Cardiac muscle cell (in vitro differentiated cells and primary cell): ENCODE measurements at places on chromosomes 3 and 15. TPM values are rescaled to one million over a fixed set of nuclear protein-coding genes. Genes with fewer than 3 reads are reported as not detected.

- DNase-seq, result no peak
Measured at GRCh38 chr3:148723631-148724030, 25.9 kb downstream of the AGTR1 start.

GRCh38 chr3:106946866-106947265, 430.4 kb upstream of the CCDC54 start:
- no peak for DNase-seq

- DNase-seq, result peak; percentile 60
Measured at GRCh38 chr15:40282147-40282868, 556 bp downstream of the ANKRD63 start.

- DNase-seq, result peak; percentile 68
Measured at GRCh38 chr3:9183811-9184460, 65.5 kb downstream of the SRGAP3 start.

DNA sequence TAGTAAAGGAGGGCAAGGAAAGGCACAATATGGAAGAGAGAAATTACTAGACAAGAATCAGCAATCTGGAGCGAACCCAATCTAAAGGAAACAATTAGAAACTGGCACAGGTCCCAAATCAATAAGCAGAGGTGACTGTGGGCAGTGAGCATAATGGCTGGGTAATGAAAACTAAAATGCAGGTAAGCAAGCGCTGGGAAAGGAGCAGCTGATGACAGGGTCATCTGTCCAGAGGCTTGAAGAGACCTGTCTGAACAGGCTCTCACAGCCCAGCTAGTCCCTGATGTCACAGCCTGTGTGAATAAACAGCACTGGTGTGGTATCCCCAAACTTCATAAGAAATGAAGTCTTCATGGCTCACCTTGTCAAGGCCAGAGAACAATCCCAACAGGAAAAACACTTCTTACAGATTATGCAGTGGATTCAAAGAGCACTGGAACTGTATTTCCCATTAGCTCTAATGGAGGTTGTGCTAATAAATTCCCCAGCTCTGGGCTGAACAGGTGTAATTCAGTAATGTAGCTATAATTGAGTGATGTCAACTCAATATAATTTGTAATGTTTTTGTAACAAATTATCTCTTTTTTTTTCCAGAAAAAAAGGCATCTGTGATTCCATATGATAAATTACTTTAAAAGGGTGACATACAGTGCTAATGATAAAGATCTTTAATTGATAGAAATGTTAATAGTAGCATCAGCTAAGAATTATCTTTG, 197.3 kb downstream of the FHIT start:
- no peak for DNase-seq

- DNase-seq, result no peak
Measured at GRCh38 chr3:117837391-117837790, 1127.8 kb downstream of the TUSC7 start.

- no peak for DNase-seq
Measured at GRCh38 chr3:122091602-122092295, 36.6 kb downstream of the CD86 start.

DNA sequence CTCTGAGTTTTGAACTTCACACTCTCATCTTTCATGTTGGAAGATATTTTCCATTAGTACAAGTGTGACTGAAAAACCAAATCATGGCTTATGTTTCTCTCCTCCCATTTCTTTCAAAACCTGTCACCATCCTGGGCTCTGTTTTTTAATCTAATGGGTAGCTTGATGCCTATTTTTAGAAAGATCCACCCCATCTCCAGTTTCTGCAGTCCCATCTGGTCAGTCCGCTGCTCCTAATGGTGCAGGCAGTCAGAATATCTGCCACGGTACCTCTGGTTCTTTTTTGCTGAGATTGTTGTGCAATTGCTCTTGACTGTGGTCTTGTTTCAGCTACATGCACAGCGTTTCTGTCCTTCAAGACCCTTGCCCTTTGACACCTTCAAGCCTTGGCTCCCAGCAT, 240.9 kb upstream of the CADM2 start:
- no peak for DNase-seq

GRCh38 chr3:113719758-113720157, 23.3 kb upstream of the USF3 start:
- no peak for DNase-seq

DNA sequence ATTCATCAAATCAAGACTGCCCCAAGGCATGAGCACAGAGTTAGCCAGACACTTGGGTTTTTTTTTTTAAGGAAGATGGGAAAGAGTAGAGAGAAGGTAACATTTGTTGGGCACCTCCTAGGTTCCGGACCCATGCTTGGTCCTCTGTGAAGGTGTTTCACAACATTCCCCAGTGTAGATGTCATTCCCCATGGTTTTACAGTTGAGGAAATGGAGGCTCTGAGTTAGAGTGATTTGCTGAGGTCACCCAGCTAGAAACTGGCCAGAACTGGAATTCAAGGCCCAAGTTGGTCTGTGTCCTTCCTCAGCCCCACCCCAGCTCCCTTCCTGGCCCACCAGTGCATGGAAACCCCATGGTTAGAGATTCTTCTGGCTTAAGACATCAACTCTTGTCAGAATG, 19.9 kb downstream of the WNT7A start:
- DNase-seq, result no peak

DNA sequence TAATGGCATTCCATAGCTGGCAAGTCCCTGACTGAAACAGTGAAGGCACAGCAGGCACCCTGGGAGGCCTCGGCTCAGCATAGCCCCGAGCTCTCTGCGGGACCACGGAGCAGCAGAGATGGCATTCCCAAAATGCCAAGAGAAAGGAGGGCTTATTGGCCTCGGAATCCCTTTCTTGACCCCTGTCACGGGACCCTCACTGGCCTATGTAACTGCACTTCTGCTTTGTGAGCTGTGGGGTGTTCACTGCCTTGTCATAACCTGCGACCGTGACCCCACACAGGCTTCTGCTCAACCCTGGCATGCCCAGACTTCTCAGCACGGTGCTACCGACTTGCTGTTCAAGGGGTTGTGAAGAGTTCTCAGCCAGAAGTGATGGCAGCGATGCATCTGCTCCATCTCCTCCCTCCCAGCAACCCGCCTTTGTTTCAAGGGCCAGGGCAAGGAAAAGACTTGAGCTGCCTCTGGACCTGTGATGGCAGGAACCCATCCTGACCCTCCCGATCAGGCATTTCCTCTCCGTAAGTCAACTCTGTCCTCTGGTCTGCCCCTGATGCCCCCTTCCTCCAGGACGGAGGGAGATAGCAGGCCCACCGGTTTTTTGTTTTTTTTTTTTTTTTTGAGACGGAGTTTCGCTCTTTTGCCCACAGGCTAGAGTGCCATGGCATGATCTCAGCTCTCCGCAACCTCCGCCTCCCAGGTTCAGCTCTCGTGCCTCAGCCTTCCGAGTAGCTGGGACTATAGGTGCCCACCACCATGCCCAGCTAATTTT, 30.5 kb downstream of the EHD4 start:
- DNase-seq, result no peak

GRCh38 chr3:152126260-152126659, 142.5 kb upstream of the MBNL1 start:
- no peak for DNase-seq

GRCh38 chr3:38454178-38454883, 641 bp downstream of the ACVR2B start:
- peak; percentile 37 for DNase-seq

DNA sequence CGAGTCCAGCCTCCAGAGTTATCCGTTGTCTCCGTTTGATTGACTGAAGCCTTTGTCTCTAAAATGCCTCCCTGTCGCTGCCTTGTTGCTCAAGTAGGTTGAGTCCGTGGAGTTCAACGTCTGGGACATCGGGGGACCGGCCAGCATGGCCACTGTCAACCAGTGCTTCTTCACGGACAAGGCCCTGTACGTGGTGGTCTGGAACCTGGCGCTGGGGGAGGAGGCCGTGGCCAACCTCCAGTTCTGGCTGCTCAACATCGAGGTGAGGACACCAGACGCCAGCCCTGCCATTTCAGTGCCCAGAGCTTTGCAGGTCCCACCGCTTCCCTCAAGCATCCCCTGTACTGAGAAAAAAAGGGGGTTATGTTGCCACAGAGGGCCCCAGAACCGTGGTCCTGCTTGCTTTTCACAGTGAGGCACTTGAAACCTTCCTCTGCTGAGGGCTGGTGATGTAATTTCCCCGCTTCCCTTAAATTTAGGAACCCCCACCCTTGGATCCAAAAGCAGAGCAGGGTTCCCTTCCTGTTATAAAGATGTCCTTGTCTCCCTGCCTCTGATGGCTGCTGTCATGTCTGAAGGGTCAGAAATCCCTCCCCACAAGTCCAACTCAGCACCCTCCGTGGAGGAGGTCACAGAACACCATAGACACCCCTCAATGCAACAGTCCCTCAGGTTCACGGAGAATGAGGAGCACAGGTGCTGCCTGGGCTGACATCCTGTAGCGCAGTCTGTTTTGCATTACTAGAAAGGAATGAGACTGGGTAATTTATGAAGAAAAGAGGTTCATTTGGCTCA, 105.7 kb downstream of the LRRK1 start:
- DNase-seq, result no peak

DNA sequence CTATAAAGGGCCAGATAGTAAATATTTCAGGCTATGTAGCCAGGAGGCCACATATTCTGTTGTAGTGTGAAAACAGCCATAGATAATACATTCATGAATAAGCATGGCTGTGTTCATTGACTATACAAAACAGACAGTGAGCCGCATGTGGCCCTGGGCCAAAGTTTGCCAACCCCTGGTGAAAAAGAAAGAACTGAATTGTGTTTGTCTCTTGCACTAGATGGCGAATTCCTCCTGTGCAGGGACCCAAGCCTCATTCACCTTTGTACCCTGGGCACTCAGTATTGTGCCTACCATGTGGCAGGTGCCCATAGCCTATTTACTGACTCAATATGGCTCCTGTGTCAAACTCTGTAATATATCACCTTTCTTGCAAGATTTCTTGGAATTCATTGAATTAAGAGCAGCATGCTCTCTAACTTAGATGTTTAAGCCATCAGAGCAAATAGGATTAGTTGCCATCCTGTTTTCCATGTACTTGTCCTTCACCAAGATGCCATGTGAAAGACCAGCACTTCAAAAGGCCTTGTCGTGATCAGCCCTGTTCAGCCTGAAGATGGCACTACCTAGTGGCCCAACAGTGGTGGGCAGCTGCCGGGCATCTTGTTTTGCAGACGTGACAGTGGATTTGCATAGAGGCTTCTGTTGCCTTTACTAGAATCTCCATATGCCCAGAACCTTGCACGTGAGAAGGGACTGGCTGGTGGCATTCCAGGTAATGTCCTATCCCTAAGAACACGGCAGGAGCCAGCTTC, 50.9 kb upstream of the CMTM7 start:
- no peak for DNase-seq

GRCh38 chr3:45777746-45778386, 18.5 kb downstream of the SLC6A20 start:
- no peak for DNase-seq

- DNase-seq, result no peak
Measured at GRCh38 chr3:49351521-49352011, 6.6 kb downstream of the GPX1 start.

GRCh38 chr3:187765342-187765741, 20.1 kb upstream of the BCL6 start:
- DNase-seq, result no peak

GRCh38 chr3:44554626-44555592, at the start of gene ZKSCAN7:
Gene ZKSCAN7 (plus strand): TSS chr3:44555193. CDS start chr3:44557048, 1,855 bp downstream.
- peak; percentile 71 for DNase-seq

- DNase-seq, result no peak
Measured at GRCh38 chr3:57946970-57947381, 61.2 kb upstream of the FLNB start.

DNA sequence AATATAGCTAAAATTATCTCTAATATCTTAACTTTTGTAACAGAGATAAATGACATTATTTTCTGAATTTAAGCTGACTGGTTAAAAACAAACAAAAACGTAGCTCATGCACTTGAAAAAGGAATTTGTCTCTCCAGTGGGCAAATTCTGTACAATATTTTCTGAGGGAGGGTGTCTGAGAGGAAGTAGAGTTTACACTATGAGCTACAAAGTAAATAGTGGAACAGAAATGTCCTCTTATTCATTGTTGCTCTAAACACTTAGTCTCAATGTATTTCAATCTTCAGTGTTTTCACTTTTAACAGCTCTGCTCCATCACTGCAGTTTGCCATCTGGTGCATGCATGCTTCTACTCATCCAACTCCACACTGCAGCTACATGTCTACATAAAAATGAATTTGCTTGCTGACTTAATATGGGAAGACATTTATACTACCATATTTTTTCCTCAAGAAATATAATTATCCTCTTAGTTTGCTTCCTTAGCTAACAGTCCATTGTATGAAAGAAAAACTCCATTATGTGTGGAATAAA, 817.4 kb upstream of the LMCD1 start:
- no peak for DNase-seq

DNA sequence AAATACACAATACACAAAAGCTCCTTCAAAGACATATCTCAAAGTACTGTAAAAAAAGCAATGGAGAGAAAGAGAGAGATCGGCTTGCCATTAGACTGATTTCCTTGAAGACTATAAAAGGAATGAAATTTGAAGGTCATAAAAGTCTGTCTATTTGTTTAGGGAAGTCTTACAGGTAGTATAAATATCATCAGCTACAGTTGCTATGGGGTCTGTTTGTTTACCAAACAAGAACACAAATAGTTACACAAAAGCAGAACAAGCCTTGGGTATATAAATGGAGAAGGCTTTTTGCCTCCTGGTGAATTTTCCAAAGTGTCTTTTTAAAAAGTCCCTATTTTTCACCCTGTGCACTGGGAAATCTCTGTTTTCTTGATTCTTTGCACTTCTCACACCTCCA, 552.3 kb downstream of the FOXP1 start:
- no peak for DNase-seq

GRCh38 chr3:101685870-101686307, 629 bp downstream of the RPL24 start:
- DNase-seq, result no peak

DNA sequence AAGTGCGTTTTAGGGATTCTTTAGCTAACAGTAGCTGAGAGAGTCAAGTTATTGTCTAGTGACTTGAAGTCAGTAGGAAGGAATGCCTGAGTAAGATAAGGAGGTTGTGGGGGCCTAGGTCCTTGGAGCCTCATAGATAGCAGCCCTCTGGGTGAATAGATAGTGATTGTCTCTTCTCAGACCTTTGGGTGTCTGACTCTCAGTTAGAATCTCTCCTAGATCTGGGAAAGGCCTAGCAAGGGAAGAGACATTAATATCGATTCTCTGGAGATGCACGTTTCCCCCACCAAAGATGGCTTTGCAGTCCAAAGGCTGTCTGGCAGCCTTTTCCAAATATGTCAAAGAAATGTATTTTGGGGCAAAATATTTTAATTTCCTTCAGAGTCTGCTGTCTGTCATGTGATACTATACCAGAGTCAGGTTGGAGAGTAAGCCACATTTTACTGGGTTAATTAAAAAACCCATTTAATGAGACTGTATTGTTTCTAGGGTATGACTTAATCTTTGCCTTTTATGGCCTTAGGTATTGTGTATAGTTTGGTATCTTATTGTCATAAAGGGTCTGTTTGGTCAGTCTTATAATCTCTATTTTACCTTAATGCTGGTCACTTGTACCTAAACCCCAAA, 92.2 kb downstream of the ST6GAL1 start:
- DNase-seq, result no peak

GRCh38 chr3:25834346-25834745, 44.5 kb downstream of the OXSM start:
- DNase-seq, result no peak

- DNase-seq, result no peak
Measured at GRCh38 chr3:190008432-190008831, 112.3 kb downstream of the P3H2 start.

MCF2L2 gene
- 7.0 and 12.9 TPM in 2 replicates for total RNA-seq

SLC28A1 gene
- 0.24 and 0.81 TPM in 2 replicates for total RNA-seq

ZNF620 gene
- total RNA-seq, result 7.5 and 8.8 TPM in 2 replicates

HACD2 gene
- 8.8 and 9.1 TPM in 2 replicates for total RNA-seq

MOBP gene
- total RNA-seq, result not detected in 2 replicates

ESYT3 gene
- total RNA-seq, result 0.95 and 6.3 TPM in 2 replicates

STRIT1 gene
- total RNA-seq, result not detected in 2 replicates

LSAMP gene
- total RNA-seq, result 4.8 and 6.0 TPM in 2 replicates

PYGO1 gene
- total RNA-seq, result 7.3 and 10.7 TPM in 2 replicates

GPR62 gene
- total RNA-seq, result 0.42 and 1.1 TPM in 2 replicates
